ENCODE measurements at places on chromosomes 11 and 22.

GRCh38 chr11:5620651-5621521, 3.9 kb upstream of the TRIM34 start:
- DNase-seq, result no peak

DNA sequence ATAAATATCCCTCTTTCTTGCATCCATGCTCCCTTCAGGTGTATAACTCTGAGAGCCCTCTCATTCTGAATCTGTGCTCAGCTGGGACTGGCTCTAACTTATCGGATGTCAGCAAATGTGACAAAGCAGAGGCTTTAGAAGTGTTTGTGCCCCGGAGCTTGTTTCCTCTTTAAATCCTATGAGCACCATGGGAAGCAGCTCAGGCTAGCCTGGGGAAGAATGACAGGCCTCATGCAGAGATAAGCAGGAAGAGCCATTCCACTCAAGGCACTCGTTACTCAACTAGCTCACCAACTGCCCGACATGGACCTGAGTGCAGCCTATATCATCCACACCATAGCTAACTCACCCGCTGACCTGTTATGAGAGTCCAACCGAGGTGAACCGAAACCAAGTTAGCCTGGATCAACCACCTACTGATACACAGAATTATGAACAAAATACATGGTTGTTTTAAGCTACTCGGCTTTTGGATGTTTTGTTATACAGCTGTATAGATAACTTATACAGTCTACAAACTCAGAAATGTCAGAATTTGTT, 990.7 kb downstream of the NTM start:
- no peak for DNase-seq

DNA sequence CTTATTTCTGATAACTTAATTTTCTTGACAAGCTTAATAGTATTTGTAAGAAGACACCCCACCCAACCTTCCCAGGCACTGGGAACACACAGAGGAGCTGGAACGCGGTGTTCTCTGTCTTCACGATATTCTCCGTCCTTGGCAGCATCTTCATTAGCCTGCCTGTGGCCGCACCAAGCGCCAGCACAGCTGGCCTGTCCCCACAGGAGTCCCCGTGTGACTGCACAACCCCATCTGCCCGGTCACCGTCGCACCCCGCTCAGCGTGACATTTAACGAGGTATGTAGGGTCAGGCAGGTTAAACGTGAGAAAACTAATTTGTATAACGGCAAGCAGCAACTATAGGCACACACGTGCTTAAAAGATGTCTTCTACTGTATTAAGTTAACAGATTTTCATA, 293.3 kb downstream of the BRD1 start:
- no peak for DNase-seq

- no peak for DNase-seq
These were observed 458 bp downstream of the RTN4R start for GRCh38 chr22:20267441-20268278.

DNA sequence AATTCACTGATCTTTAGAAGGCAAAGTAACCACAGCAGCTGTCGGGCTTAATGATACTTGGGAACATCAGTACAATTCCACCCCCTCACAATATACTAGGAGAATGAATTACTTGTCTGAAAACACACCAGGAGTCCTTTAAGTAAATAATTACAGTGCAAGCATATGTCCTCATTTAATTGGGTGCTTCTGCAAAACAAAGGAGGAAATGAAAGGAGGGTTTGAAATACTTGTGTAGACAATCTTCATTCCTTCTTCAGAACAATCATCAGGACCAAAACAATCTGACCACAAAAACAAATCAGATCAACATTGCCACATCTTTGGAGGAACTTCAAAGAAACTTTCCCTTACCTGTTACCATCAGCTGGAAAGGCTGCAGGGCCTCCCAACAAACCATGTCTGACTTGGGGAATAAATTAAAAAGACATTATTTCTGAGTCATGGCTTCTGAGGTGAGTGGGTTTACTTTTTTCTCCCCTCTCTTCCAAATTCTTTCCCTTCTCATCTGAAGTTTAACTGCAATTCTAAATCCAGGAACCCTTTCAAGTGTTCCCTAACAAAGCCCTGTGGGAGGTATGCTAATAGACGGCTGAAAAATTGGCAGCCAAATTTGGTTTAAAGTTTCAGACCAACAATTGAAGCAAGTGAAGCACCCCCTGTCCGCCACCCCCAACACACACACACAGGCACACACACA, 12.5 kb upstream of the CCDC117 start:
- no peak for DNase-seq

GRCh38 chr11:119481021-119481666, 58.2 kb upstream of the THY1 start:
- peak; percentile 55 for DNase-seq

- DNase-seq, result no peak
These were observed 12.0 kb downstream of the CCND1 start for GRCh38 chr11:69652999-69653398.

GRCh38 chr11:12284316-12285050, 92.9 kb upstream of the PARVA start:
- no peak for DNase-seq

GRCh38 chr11:110374921-110375320, 54.8 kb upstream of the FDX1 start:
- DNase-seq, result no peak

- no peak for DNase-seq
These were observed 2.8 kb downstream of the MALAT1 start for GRCh38 chr11:65501472-65502273.

DNA sequence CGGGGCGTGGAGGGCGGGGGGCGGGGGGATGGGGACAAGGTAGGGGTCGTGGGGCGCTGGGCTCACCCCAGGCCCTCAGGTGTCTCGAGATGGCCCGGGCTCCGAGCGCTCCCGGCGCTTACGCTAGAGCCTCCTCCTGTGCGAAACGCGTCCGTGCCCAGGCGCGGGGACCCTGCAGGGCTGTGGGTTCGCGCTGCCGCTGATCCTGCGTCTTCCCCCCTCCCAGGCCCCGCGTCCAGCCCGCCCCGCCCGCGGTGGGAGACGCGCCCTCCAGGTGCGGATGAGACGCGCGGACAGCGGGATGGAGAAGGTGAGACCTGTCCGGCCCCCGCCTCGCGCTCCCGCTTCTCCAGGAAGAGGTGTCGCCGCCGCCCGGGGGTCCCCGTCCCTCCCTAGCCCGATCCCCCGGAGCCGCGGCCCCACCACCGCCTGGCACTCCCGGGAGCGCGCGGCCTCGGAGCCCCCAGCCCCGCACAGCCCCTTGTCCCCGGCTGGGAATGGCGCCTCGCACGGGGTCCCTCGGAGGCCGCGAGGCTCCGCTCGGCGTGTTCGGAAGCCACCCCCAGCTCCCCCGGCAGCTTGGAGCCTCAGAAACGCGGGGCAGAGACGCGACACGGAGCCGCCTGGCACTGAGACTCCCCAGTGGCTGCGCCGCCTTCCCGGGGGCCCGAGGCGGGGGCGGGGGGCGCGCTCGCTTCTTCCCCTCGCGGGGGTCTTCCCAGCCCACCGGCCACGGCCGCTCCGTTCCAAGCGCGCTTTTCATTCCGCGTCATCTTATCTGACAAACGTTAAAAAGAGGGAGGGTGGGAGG, 27.6 kb upstream of the TOLLIP start:
- DNase-seq, result peak; percentile 50

- no peak for DNase-seq
These were observed 12.5 kb downstream of the OTUB1 start for GRCh38 chr11:63998558-63999348.

- no peak for DNase-seq
These were observed 19.5 kb downstream of the CBX7 start for GRCh38 chr22:39132871-39133524.

- no peak for DNase-seq
These were observed 35.5 kb downstream of the POLR3H start for GRCh38 chr22:41508770-41509170.

GRCh38 chr11:2132246-2132645, 6.9 kb downstream of the IGF2 start:
- DNase-seq, result no peak

DNA sequence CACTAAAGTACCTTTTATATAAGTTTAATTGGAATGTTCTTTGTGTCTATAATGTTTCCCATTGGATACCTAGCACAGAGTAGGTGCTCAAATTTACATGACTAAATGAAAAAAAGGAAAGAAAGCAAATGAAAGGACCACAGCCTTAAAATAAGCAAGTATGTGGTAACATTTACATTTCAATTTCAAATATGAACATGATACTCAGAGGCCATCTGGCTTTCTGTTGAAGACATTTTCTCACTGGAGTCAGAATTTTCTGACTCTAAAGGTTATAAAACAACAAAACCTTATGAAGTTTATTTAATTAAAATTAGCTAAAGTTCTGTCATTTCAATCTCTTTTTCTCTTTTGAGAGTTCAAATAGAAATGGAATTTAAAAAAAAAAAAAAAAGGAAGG, 904 bp upstream of the ANGPTL5 start:
- no peak for DNase-seq

DNA sequence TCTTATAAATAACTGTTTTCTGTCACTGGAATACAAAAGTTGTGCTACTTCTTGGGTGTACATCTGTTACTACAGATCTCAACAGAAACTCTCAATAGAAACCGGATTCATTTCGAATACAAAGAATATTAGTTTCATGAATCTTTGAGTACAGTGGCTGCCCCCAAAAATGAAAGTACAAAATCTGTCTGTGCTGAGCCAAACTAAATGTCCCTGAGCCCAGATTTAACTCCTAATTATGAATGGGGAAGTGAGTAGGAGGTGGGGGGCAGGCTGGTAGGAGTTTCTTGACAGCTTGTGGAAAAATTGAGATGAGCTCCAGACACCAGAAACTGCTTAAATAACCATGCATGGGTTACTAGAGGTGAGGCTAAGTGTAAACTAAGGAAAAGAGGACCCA, 41.6 kb downstream of the PITPNB start:
- DNase-seq, result no peak

GRCh38 chr22:47919893-47920292, 1157.4 kb downstream of the TBC1D22A start:
- DNase-seq, result no peak

DNA sequence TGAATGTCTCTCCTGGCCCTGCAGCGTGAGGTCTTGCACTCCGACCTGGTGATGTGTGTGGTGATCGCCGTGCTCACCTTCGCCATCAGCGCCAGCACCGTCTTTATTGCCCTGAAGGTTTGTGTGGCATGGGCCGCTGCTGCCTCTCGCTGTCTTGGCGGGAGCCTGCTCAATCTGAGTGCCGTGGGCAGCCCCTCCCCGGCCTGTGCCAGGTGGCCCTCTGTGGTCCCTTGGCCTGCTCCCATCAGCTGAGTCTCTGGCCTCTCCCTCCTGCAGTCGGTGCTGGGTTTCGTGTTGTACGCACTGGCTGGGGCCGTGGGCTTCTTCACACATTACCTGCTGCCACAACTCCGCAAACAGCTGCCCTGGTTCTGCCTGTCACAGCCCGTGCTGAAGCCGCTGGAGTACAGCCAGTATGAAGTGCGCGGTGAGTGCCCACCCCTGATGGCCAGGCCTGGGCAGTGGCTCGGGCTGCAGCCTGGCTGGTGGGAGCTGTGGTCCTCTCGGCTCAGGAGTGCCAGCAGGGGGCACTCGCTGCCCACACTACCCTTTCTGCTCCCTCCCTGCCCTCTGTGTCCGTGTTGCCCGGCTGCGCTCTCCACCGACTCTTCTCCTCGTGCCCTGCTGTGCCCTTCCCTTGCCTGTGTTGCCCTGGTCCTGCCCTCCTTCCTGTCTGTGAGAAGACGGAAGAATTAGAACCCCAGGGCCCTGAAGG, 10.2 kb downstream of the PCNX3 start:
- DNase-seq, result peak; percentile 50

DNA sequence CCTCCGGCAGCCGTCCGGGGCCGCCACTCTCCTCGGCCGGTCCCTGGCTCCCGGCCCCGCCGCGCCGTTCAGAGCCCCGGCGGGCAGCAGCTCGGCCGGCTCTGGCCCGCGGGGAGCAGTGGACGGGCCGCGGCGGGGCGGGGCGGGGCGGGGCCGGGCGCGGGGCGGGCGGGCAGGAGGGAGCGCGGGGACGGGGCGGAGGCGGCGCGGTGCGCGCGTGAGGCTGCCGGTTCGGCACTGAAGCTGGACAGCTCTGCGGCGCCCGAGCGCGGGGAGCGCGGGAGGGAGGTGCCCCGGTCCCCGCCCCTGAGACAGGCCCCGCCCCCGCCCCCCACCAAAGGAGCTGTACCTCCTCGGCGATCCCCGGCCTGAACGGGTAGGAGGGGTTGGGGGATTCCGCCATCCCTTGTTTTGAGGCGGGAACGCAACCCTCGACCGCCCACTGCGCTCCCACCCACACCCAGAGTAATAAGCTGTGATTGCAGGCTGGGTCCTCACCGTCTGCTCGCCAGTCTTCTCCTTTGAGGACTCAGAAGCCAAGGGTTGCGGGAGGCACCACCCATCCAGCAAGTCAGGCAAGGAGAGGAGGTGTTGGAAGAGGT, at the start of gene DRD2:
Gene DRD2 (minus strand): TSS at position 239 of the 602 bp plus-strand sequence. CDS start 50,747 bp downstream, outside the sequence.
- DNase-seq, result no peak

DNA sequence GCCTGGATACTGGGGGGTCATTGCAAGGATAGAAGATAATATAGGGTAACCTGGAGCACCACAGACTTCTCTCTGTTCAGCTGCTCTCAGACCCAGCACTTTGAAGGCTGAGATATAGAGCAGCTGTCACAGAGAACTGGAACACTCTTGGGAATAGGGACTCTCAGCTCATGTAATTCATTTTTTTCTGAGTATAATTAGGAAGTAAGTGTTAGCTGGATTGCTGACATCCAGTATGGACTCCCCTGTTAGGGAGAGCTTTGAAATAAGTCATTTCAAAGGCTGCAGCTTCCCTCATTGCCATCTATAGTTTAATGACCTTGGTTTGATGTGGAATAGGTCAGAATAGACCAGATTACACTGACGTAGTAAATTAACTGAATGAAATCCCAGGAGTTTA, 120.8 kb upstream of the POU2AF2 start:
- DNase-seq, result no peak

Measured in activated T-cell treated with anti-CD3 and anti-CD28 coated beads, Interleukin-2, amount 50 U/mL, for 4 hours (primary cell).